ENCODE measurements at places on chromosomes 13 and 19.

- no peak for DNase-seq
Measured at GRCh38 chr19:656751-657559, 6.1 kb downstream of the RNF126 start.

DNA sequence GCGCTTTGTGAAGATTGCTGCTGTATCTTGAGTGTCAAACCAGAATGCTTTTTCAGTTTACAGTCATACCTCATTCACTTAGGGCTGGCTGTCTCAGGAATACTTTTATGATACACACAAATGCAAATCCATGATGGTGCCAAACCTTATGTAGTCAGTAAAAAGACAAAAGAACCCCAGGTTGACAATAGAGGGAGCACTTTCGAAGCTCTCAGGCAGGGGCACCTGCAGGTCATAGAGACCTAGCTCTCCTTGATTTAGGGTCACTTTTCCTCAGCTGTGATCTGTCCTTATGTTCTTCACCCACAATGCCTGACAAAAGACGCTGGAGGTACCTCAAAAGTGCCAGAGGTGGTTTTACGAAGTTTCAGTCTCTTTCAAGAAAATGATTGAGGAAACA lies 172.2 kb downstream of the DNAJC15 start:
- DNase-seq = no peak

GRCh38 chr19:38247734-38248268 lies 8.4 kb downstream of the PPP1R14A start:
- no peak for DNase-seq

DNA sequence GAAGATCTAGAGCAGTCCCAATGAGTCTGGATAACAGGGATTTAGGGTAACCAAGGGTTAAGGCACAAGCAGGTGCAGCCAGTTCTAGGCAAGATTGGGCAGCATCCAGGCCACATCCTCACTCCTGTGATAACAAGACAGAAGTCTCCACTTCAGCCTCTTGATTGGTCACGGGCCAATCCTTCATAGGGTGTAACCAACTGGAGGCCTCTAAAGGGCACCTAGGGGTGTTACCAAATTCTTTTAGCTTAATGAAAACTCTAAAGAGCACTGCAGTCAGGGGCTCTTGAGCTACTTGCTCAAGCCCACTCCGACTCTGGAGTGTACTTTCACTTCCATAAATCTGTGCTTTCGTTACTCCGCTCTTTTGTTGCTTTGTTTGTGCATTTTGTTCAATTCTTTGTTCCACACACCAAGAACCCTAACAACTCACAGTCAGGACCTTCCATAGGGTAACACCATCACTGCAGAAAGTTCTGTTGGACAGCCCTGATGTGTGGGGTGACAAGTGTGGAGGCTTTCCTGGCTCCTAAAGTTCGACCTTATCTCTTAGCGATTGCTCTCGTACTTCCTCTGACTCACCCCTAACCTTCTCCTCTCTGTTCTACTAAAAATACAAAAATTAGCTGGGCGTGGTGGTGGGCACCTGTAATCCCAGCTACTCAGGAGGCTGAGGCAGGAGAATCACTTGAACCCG lies 36.1 kb downstream of the ZSWIM9 start:
- no peak for DNase-seq

- DNase-seq = no peak
Measured at GRCh38 chr13:91882918-91883317, 484.5 kb downstream of the GPC5 start.

- DNase-seq = no peak
Measured at GRCh38 chr13:75452564-75452963, 29.4 kb downstream of the TBC1D4 start.

DNA sequence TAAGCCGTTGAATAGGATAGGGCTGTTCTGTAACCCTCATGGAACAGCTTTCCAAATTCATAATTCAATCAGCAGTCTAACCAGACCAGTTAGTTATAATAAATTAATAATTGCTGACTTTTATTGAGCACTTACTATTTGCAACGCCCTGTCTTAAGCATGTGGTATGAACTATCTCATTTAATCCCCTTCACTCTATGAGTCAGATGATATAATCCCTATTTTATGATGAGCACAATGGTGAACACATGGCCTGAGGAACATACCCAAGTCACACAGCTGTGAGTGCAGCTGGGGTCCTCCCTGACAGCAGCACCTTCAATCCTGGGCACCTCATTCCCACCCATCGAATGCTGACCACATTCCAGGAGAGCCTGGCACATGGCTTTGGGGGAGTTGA lies 28.0 kb upstream of the SACS start:
- no peak for DNase-seq

- no peak for DNase-seq
Measured at GRCh38 chr13:73945382-73945781, 188.8 kb downstream of the KLF12 start.

DNA sequence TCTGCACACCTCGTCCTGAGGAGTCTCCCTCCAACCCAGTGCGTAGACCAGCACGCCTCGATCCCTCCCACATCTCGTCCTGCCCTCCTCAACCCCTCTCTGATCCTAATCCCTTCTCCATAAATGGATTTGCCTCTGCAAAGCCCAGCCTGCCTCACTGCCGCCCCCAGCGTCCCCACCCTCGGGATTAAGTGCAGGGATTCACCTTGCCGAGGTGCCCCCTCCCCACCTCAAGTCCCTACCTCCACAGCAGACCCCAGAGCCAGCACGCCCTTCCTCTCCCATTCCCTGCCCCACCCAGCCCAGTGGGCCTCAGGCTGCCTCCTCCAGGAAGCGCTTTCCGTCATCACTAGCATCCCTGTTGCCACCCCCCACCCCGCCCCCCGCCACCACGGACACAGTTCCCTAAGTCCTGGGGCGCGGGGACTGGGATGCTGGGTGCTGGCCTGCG lies 4.0 kb downstream of the KLF16 start:
- DNase-seq = no peak

DNA sequence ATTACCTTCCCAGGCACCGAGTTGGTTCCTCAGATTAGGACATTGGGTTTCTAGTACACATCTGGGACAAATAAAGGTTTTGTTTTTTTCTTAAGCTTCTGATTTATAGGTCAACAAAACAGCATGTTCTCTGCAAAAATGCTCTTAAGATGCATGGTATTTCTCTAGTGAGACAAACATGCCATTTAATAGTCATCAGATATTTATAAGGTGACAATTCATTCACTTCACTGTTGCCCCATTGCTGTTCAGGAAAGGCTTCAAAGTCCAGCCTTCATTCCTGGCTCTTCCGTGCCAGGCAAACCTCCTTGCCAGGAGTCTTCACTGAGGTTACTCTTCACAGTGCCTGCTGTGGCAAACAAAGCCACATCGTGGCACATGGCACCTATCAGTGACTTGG lies 156.3 kb upstream of the FNDC3A start:
- DNase-seq = no peak

DNA sequence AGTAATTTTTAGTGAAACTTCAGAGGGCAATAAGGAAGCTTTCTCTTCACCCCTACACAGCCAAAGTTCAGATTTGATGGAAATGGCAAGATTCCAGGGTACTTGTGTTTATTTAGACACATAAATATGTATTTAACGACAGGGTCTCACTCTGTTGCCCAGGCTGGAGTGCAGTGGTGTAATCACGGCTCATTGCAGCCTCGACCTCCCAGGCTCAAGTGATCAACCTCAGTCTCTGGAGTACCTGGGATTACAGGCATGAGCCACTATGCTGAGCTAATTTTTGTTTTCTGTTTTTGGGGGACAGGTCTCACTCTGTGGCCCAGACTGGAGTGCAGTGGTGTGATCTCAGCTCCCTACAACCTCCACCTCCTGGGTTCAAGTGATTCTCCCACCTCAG lies 2.0 kb upstream of the SYCE2 start:
- DNase-seq = no peak

DNA sequence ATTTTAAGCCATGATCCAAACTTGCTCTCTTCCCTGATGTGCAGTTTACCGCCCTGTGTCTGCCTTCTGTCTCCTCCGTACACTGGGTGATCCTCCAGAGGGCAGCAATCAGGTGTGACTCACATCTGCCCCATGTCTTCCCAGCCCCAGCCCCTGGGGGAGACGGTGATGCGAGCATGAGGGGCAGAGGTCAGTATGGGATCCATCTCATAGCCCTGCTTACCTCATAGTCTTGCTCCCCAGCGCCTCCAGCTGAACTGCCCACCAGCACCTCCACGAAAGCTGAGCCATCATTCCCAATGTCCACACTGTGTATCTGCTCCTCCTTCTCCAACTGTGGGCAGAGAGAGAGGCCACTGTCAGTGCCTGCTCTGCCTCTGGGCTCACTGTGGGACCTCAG lies 14.6 kb downstream of the XRCC1 start:
- DNase-seq = no peak

- DNase-seq = no peak
Measured at GRCh38 chr19:42568006-42568405, 26.7 kb downstream of the CEACAM8 start.

GRCh38 chr19:19171821-19172532 lies 1.9 kb upstream of the MEF2B start:
- DNase-seq = no peak

DNA sequence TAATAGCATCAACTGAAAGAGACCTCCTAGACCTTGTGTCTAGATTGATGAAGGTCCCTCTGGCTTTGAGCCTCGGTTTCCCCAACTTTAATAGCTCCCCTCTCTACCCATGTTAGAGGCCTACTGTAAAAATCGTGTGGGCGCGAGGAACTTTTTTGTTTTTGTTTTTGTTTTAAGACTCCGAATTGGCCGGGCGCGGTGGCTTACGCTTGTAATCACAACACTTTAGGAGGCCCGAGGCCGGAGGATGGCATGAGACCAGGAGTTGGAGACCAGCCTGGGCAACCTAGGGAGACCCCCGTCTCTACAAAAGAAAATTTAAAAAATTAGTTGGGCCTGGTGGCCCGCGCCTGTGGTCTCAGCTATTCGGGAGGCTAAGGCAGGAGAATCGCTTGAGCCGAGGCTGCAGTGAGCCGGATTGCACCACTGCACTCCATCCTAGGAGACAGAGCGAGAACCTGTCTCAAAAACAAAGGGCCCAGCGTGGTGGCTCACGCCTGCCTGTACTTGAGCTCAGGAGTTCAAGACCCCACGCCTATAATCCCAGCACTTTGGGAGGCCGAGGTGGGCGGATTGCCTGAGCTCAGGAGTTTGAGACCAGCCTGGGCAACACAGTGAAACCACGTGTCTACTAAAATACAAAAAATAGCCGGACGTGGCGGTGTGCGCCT lies 858 bp upstream of the PPP6R1 start:
- DNase-seq = no peak

DNA sequence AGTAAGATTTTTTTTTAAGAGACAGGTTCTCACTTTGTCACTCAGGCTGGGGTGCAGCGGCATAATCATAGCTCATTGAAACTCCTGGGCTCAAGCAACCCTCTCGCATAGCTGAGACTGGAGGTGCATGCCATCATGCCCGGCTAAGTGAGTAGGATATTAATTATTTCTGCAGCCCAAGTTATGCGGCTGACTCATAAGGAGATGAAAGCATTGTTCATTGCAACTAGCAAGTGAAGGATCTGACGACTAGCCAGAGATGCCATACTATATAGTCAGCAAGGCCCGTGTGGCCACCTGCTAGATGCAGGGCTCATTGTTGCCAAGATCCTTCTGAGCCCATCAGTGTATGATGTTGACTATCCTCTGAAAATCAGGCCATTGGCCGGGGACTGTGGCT lies 45.2 kb downstream of the ABCC4 start:
- no peak for DNase-seq

All from CD4-positive, alpha-beta T cell treated with Interferon alpha-2 for 1 hour (primary cell).